Esophagus squamous epithelium (tissue), 5 donors: ENCODE measurements at places on chromosomes 16 and 17. TPM values are rescaled to one million over a fixed set of nuclear protein-coding genes. Genes with fewer than 3 reads are reported as not detected.
A peak's percentile ranks its signal among the peaks of the same experiment; 100 is the strongest.

CASKIN1 gene
- not detected for total RNA-seq

DNA sequence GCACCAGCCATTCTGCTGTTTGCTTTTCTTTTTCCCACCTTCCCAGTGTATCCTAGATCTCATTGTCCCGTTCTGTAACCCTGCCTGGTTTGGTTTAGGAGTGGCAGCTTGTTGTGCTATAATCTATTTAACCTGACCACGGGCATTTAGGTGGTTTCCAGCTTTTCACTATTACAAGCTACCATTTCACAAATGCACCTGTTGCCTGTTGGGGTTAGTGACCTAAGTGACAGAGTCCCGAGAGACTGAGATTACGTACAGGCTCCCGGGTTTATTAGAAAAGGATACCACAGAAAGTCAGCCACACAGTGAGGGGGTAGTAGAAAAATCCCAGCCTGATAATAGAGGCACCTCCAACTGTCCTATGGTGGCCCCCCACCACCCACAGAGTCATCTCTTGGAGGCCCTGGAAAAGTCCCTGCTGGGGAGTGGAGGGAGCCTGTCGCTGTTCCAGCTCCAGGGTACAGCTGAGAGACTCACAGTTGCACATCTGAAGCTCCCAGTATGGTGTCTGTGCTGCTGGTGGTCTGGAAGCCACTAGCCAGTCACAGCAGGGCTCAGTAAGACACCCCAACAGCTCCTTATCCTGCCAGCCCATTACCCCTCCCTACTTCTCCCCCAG lies 21.2 kb downstream of the CLEC16A start:
- H3K27me3 ChIP-seq = no peaks in the 10 kb centered on the region
- peaks cover 10% of the 10 kb centered on the region for H3K36me3 ChIP-seq
- no peak for DNase-seq
- H3K27ac ChIP-seq = no peak overlapping the region

GRCh38 chr17:72390675-72391508 lies 270.1 kb downstream of the SOX9 start:
- no peaks in the 10 kb centered on the region for H3K4me1 ChIP-seq
- H3K27ac ChIP-seq = no peak overlapping the region
- no peaks in the 10 kb centered on the region for H3K36me3 ChIP-seq
- H3K27me3 ChIP-seq = no peaks in the 10 kb centered on the region

TSR1 gene
- 20.3 TPM for total RNA-seq

- H3K36me3 ChIP-seq = no peaks in the 10 kb centered on the region
- H3K4me3 ChIP-seq = no peak overlapping the region
- H3K27me3 ChIP-seq = peaks cover 3% of the 10 kb centered on the region
These were observed 368.6 kb downstream of the SHISA9 start for GRCh38 chr16:13269905-13270528.

DNA sequence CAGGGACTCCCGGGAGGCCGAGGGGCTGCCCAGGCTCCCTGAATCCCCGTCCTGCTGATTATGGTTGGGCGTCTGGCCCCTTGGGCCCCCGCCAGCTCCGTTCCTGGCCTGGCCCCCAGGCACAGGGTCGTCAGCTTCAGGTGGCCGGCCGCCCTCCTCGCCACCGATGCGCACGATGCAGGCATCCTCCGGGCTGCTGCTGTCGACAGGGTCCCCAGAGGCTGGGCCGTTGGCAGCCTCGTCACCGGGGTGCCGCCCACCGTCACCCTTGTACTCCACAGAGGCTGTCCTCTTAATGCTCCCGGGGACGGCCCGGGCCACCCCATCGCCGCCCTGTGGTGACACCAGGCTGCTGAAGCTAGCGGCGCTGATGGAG lies 60.4 kb downstream of the PRMT7 start:
- H3K27me3 ChIP-seq = no peaks in the 10 kb centered on the region
- DNase-seq = no peak
- no peak overlapping the region for H3K27ac ChIP-seq
- no peaks in the 10 kb centered on the region for H3K36me3 ChIP-seq
- H3K4me3 ChIP-seq = no peak overlapping the region
- H3K4me1 ChIP-seq = no peaks in the 10 kb centered on the region

DNA sequence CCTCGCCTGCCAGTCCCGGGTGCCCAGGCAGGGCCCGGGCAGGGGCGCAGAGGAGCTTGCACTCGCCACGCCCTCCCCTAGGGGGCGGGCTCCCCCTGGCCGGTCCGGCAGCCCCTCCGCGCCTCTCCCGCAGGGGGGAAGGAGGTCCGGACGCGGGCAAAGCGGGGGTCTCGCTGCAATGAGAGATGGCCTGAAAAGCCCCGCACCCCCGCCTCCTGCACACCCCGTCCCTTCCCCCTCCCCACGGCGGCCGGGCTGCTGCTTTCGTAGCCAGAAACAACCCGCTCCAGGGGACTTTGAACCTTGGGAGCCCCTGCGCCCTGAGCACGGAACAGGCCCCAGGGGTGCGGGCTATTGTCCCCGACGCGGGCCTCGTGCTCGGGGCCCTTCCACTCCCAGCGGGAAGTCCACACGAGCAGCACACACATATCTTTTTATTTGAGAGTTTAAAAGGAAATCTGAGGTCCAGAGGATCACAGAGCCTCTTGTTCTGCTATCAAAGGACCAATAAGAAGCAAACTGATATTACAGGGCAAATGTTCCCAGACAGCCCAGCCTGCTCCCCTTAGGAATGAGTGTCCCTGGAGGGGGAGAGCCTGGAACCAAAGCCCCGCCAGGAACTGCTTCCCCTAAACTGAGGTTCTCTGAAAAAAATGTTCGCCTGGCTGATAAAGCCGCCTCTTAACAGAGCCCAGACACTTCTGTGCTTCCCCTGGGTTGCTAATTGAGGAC lies 5.8 kb upstream of the CBX4 start:
- H3K27me3 ChIP-seq = peaks cover 40% of the 10 kb centered on the region
- H3K27ac ChIP-seq = peak overlapping the region; percentile 76
- peaks cover 55% of the 10 kb centered on the region for H3K4me1 ChIP-seq
- H3K36me3 ChIP-seq = no peaks in the 10 kb centered on the region
- DNase-seq = no peak

GRCh38 chr17:17781591-17782496 lies 54.9 kb downstream of the SREBF1 start:
- DNase-seq = no peak
- H3K36me3 ChIP-seq = no peaks in the 10 kb centered on the region
- no peaks in the 10 kb centered on the region for H3K27me3 ChIP-seq

TBC1D3E gene
- total RNA-seq = not detected

PERCC1 gene
- not detected for total RNA-seq

- H3K36me3 ChIP-seq = no peaks in the 10 kb centered on the region
- no peak for DNase-seq
- H3K27me3 ChIP-seq = no peaks in the 10 kb centered on the region
- no peak overlapping the region for H3K27ac ChIP-seq
- H3K4me3 ChIP-seq = no peak overlapping the region
These were observed 10.3 kb upstream of the SLC52A1 start for GRCh38 chr17:5045496-5045895.

C17orf67 gene
- 0.27 TPM for total RNA-seq

ADAM11 gene
- total RNA-seq = not detected

PRSS21 gene
- not detected for total RNA-seq

- H3K4me1 ChIP-seq = peaks cover 32% of the 10 kb centered on the region
- H3K36me3 ChIP-seq = no peaks in the 10 kb centered on the region
- H3K4me3 ChIP-seq = peak overlapping the region; percentile 10
- DNase-seq = no peak
- peak overlapping the region; percentile 84 for H3K27ac ChIP-seq
These were observed 146.1 kb downstream of the SEC14L1 start for GRCh38 chr17:77286641-77287431.

DNA sequence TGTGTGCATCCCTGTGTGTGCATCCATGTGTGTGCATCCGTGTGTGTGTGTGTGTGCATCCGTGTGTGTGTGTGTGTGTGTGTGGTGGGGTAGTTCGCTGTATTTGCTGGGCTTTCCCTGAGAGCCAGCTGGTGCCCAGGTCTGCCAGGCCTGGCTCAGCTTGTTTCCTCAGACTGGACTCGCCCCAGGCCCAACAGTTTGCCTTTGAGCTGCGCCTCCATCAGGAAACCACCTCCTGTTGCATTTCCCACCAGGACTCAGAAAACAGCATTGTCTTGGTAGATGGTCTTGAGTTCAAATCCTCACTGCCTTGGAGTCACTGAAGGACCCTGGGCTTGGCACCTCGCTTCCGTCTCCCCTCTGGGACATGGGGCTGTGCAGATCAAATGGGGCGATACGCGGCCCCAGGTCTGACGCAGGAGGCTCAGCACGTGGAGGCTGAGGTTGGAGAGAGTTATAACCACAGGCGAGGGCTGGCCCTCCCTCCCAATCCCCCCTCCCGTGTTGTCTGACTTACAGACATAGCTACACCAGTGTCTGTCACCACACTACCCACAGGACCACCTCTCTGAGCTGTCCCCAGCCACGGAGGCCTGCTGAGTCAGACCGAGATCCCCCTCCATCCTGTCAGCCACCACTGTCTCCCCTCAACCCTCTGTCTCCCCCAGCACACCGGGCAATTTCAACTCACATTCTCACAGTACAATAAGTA lies 4.7 kb downstream of the ITGAE start:
- H3K4me3 ChIP-seq = no peak overlapping the region
- H3K27me3 ChIP-seq = no peaks in the 10 kb centered on the region
- H3K36me3 ChIP-seq = no peaks in the 10 kb centered on the region
- H3K4me1 ChIP-seq = peaks cover 23% of the 10 kb centered on the region
- no peak overlapping the region for H3K27ac ChIP-seq
- DNase-seq = no peak

- no peak for DNase-seq
- no peak overlapping the region for H3K4me3 ChIP-seq
- no peaks in the 10 kb centered on the region for H3K36me3 ChIP-seq
- no peak overlapping the region for H3K27ac ChIP-seq
These were observed 16.4 kb downstream of the CDH13 start for GRCh38 chr16:82643136-82643535.

DNA sequence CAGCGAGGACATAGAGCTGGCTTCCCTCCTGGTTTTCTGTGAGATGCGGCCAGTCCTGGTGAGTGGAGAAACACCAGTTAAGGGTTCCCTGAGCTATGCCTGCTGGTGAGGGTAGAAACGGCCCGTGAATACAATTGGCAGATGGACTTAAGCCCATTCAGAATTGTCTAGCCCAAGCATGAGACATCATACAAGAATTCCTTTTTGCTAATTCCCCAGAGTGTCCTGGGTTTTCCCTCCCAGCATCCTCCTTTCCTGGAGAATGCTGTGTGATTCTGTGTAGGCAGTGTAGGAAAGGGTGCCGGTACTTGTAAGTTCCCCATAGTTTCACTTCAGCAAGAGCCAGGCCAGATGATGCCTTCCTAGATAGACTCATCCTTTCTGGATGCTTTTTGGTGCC lies 65.1 kb downstream of the SDR42E1 start:
- H3K27me3 ChIP-seq = no peaks in the 10 kb centered on the region
- H3K4me3 ChIP-seq = no peak overlapping the region
- no peak overlapping the region for H3K27ac ChIP-seq
- peaks cover 3% of the 10 kb centered on the region for H3K4me1 ChIP-seq
- no peaks in the 10 kb centered on the region for H3K36me3 ChIP-seq
- no peak for DNase-seq

DNA sequence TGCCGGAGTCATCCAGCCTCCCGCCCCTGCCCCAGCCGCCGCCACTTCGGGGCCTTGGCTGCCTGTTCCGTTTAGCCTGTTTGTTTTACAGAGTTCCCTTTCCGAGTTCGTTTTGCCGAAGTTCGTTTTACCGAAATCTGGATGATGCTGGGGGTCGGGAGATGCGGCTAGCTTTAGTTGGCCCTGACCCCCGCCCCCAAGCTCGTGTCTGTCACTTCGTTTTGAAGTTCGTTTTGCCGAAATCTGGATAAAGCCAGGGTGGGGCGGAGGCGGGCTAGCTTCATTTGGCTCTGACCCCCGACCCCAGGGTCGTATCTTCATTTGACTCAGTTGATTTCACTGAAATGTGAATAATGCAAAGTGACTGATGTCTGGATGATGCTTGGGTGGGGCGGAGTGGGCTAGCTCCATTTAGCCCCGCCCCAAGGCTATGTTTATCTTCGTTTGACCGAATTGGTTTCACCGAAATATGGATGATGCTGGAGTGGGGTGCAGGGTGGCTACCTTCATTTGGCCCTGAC lies 591 bp downstream of the PSMD7 start:
- peak overlapping the region; percentile 55 for H3K4me3 ChIP-seq
- no peak for DNase-seq
- H3K4me1 ChIP-seq = peaks cover 48% of the 10 kb centered on the region
- no peaks in the 10 kb centered on the region for H3K27me3 ChIP-seq

MYOCD gene
- 27.5 TPM for total RNA-seq

CFAP52 gene
- not detected for total RNA-seq

DNA sequence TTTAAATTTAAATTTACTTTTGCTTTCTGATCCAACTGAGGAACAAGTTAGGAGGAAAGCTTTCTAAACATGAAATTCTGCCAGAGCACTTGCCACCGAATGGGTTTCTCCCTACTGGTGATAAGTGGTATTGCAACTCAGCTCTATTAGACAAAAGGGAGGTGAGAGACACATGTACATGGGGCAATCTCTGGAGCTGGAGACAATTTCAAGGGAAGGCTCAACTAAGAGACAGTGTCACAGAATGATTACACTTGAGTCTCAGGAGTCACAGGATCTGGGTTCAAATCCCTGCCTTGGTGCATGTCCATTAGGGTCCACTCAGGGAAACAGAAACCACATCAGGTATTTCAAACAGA lies 37.4 kb downstream of the SOCS1 start:
- no peaks in the 10 kb centered on the region for H3K4me1 ChIP-seq
- no peaks in the 10 kb centered on the region for H3K27me3 ChIP-seq
- H3K4me3 ChIP-seq = no peak overlapping the region
- no peaks in the 10 kb centered on the region for H3K36me3 ChIP-seq
- no peak for DNase-seq
- H3K27ac ChIP-seq = no peak overlapping the region

- peaks cover 85% of the 10 kb centered on the region for H3K27me3 ChIP-seq
- H3K4me3 ChIP-seq = no peak overlapping the region
- no peak for DNase-seq
- H3K4me1 ChIP-seq = no peaks in the 10 kb centered on the region
- H3K27ac ChIP-seq = no peak overlapping the region
- H3K36me3 ChIP-seq = no peaks in the 10 kb centered on the region
These were observed 9.8 kb downstream of the ADAM11 start for GRCh38 chr17:44768505-44769142.

DBF4B gene
- 1.9 TPM for total RNA-seq

DNA sequence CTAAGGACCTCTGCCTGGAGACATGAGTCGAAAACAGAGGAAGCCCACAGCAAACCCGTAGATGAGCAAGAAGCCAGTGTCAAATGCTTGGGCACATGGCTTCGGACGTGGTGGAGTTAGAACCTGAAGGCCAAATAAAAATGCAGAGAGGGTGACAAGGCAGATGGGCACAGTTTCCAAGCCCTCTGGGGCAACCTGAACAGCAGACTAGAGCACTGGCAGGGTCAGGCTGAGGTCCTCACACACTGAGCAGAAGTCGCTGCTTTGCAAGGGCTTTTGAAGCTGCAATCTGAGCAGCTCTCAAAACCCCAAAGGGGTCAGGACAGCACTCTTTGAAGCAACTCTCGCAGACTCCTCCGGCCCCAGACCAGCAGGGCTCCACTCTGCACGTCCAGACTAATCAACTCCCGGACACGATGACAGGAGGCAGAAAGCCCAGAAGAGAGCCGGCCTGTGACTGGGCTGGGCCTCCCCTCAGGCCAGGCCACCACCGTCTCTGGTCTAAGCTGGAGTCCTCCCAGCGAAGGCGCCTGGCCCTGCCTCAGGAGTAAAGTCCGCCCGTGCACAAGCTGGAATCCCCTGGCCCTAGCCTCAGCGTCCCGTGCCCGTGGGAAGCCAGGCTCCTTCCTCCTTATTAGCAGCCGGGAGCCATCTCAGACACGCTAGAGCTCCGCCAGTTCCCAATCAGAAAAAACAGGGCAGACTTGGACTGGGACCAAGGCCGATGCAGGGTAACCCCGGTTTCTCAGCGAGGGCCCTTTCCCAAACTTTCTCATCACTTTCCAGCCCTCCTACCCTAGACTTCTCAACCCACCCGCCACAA lies 924 bp downstream of the SMARCD2 start:
- no peaks in the 10 kb centered on the region for H3K27me3 ChIP-seq
- no peaks in the 10 kb centered on the region for H3K36me3 ChIP-seq
- peaks cover 41% of the 10 kb centered on the region for H3K4me1 ChIP-seq
- peak overlapping the region; percentile 94 for H3K4me3 ChIP-seq
- H3K27ac ChIP-seq = peak overlapping the region; percentile 97
